ENCODE measurements at places on chromosomes 2 and 18. TPM values are rescaled to one million over a fixed set of nuclear protein-coding genes. Genes with fewer than 3 reads are reported as not detected.

The GPR75 gene
- 2.6 TPM for total RNA-seq

The UBE2E3 gene
- total RNA-seq, result 45.5 TPM

The FRZB gene
- total RNA-seq, result under 0.01 TPM

The UGT1A3 gene
- total RNA-seq, result not detected

The SYT4 gene
- not detected for total RNA-seq

The TFCP2L1 gene
- 20.7 TPM for total RNA-seq

The CNGA3 gene
- not detected for total RNA-seq

The FAM110C gene
- 16.2 TPM for total RNA-seq

The FOXD4L1 gene
- under 0.01 TPM for total RNA-seq

The ROCK2 gene
- total RNA-seq, result 33.0 TPM

The IL1R1 gene
- total RNA-seq, result 22.9 TPM

The LYPD1 gene
- total RNA-seq, result 0.14 TPM

The COL6A3 gene
- under 0.01 TPM for total RNA-seq

The INHBB gene
- 0.34 TPM for total RNA-seq

The VSNL1 gene
- total RNA-seq, result 2.1 TPM

The YES1 gene
- total RNA-seq, result 162 TPM

The GKN2 gene
- total RNA-seq, result not detected

The CYTIP gene
- not detected for total RNA-seq

The SGPP2 gene
- 13.0 TPM for total RNA-seq

The G6PC2 gene
- not detected for total RNA-seq

The FAP gene
- 1.7 TPM for total RNA-seq

The POTEI gene
- total RNA-seq, result not detected

The SLC14A1 gene
- total RNA-seq, result not detected

The SESTD1 gene
- 22.1 TPM for total RNA-seq

The PLCD4 gene
- total RNA-seq, result 1.0 TPM

The ITSN2 gene
- total RNA-seq, result 42.0 TPM

The RNF144A gene
- 1.1 TPM for total RNA-seq

The CRYBA2 gene
- total RNA-seq, result not detected

The SCN2A gene
- total RNA-seq, result 0.64 TPM

The LAMA3 gene
- total RNA-seq, result 859 TPM

The SPEG gene
- 4.1 TPM for total RNA-seq
